ENCODE measurements at places on chromosomes 6 and 20.
A peak's percentile ranks its signal among the peaks of the same experiment; 100 is the strongest.

- no peak for DNase-seq
These were observed 227.1 kb downstream of the ANKRD60 start for GRCh38 chr20:58001381-58001780.

GRCh38 chr6:797479-798077, 104.6 kb upstream of the EXOC2 start:
- peak; percentile 13 for DNase-seq

GRCh38 chr6:5455142-5455541, 193.8 kb downstream of the FARS2 start:
- DNase-seq, result no peak

GRCh38 chr20:36274181-36274841, 31.8 kb upstream of the DLGAP4 start:
- no peak for DNase-seq

GRCh38 chr6:116572162-116572561, 858 bp downstream of the RWDD1 start:
- DNase-seq, result no peak

- DNase-seq, result no peak
These were observed 231.2 kb upstream of the ZFP64 start for GRCh38 chr20:52422574-52423336.
